Activated CD4-positive, alpha-beta T cell treated with anti-CD3 and anti-CD28 coated beads, Interleukin-2, Interleukin-6, amounts not matched to agents 100 ng/mL and 50 ng/mL, durations not matched to agents 16 hours and 8 hours (primary cell): ENCODE measurements at places on chromosomes 2 and 18.

GRCh38 chr2:235265348-235265965, 228.4 kb upstream of the AGAP1 start:
- no peak for DNase-seq

DNA sequence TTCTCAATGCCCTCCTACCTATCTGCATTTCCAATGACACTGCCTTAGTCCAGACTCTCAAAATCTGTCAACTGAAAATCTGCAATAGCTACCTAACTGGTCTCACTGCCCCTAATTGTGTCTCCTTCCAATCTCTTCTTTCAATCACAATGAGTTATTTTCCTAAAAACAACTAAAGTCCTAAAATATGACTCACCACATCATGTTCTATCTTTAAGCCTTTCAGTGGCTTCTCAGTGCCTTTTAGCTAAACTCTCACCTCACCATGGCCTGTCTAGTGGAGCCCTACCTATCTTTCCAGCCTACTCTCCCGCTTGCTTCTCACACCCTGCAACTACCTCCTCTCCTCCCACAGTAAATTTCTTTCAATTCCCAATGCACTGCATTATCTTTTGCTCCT, 220.9 kb upstream of the PKDCC start:
- DNase-seq = no peak

DNA sequence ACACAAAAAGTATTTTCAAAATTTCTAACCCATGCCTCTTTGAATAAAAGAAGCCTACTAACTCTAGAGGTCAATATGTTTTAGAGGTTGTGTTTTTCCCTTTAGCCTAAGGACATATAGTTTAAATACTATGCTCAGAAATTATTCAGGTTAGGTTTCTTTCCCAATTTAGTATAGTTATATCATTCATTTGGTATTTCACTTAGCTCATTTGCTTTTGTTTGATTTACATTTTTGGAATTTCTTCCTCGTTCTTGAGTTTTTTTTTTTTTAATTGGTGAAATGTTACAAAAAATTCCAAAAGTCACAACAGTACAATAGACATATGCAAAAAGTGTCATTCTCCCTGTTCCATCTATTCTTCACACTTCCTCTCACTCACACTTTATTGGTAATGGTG, 371.3 kb upstream of the TNP1 start:
- DNase-seq = no peak

- no peak for DNase-seq
These were observed 122.1 kb downstream of the TMEM247 start for GRCh38 chr2:46601328-46601963.

DNA sequence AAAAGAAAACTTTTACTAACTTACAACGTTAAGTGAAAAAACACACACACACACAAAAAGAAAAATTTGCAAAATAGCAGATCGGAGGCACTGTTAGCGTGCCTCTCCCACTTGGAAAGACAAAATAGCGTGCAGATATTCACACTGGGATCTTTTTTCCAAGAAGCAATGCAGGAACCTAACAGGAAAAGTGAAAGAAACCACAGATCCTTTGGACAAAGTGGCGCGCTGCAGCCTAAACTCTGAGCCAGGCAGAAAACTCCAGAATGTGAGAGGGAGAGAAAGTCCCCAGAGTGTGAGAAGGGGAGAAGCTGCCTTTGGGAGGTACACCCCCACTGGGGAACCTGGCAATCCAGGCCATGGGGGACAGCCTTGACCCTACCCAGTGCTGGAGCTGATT, 70.7 kb upstream of the SERPINE2 start:
- DNase-seq = no peak

GRCh38 chr2:202072226-202072625, 829 bp upstream of the KIAA2012 start:
- DNase-seq = no peak

- no peak for DNase-seq
These were observed 128.1 kb downstream of the BIRC6 start for GRCh38 chr2:32484937-32485336.

GRCh38 chr2:114698520-114698919, 256.1 kb downstream of the DPP10 start:
- DNase-seq = no peak

GRCh38 chr2:215356334-215356947, 44.6 kb downstream of the ATIC start:
- DNase-seq = no peak

GRCh38 chr2:200021449-200022114, 66.2 kb downstream of the MAIP1 start:
- no peak for DNase-seq
